Osteoblast (primary cell): ENCODE measurements at places on chromosomes 5 and 9. TPM values are rescaled to one million over a fixed set of nuclear protein-coding genes. Genes with fewer than 3 reads are reported as not detected.
A peak's percentile ranks its signal among the peaks of the same experiment; 100 is the strongest.

DNA sequence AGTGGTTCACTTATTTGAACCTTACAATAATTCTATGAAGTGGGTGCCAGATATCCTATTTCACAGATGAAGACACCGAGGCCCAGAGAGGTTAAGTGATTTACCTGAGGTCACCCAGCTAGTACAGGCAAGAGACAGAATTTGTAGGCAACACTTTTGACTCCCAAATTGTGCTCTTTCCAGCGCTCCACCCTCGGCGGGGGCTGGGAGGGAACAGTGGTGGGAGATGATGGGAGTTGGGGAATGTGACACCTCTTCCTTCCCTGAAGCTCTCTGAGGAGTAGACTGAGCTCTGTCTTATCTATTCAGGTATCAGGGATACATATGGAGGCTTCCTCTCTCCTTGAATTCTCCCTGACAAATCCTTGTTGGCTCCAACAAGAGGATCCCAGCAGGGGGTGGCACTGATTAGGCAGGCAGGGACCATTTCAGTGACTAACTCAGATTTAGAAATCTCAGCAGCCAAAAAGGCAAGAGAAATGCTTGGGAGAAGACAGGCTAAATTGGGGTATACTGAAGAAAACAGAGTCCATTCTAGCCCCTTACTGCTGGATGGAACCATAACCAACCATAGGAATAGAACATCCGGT lies 95.8 kb upstream of the PANK3 start:
- DNase-seq, result no peak
- H3K36me3 ChIP-seq, result no peaks in the 10 kb centered on the region
- no peak overlapping the region for H3K27ac ChIP-seq
- H3K4me1 ChIP-seq, result no peaks in the 10 kb centered on the region

DNA sequence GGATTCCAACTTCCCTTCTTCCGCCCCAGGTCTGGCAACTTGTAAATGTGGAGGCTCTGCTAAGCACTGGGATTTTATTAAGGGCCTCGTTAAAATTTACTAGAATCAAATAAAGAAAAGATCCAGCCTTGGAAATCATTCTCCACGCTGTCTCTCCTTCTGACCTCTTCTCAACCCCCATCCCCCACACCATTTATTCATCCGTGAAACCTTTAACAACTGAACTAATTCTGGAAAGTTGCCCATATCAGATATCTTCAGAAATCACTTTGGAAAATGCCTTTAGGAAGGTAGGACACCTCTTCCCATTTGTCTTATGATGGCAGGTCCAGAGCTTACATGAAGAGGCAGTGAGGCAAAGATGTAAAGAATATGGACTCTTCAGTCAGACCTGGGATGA lies 288.5 kb downstream of the SLIT3 start:
- no peak overlapping the region for H3K4me3 ChIP-seq
- DNase-seq, result no peak
- H3K27ac ChIP-seq, result no peak overlapping the region
- H3K27me3 ChIP-seq, result no peaks in the 10 kb centered on the region
- H3K36me3 ChIP-seq, result no peaks in the 10 kb centered on the region

- no peaks in the 10 kb centered on the region for H3K36me3 ChIP-seq
- H3K4me1 ChIP-seq, result peaks cover 17% of the 10 kb centered on the region
Measured at GRCh38 chr9:136881691-136882108, 4.6 kb upstream of the TRAF2 start.

DNA sequence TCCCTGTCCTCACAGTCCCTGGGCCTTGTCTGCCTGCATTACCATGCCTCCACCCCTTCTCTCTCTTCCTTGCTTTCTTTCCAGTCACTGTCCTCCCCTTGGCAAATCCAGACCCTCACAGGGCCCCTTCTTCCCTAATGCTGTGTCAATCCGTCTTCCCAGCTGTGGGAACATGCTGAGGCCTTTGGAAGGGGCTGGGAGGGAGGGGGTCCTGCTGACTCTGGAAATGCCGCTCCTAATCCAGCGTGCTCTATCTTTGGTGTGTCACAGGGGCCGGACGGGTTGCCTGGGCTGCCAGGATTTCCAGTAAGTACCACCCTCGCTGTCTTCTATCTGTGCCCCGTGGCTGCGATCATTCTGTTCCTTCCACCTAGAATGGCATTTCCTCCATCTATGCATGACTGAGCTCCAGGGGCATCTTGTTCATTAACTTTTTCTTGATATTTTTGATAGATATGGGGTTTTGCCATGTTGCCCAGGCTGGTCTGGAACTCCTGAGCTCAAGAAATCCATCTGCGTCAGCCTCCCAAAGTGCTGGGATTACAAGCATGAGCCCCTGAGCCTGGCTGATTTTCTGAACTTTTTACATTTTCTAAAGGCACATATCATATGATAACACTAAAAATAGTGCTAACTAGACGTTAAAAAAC lies 64.5 kb upstream of the TGFBR1 start:
- H3K27me3 ChIP-seq, result no peaks in the 10 kb centered on the region
- DNase-seq, result no peak
- H3K36me3 ChIP-seq, result no peaks in the 10 kb centered on the region

DNA sequence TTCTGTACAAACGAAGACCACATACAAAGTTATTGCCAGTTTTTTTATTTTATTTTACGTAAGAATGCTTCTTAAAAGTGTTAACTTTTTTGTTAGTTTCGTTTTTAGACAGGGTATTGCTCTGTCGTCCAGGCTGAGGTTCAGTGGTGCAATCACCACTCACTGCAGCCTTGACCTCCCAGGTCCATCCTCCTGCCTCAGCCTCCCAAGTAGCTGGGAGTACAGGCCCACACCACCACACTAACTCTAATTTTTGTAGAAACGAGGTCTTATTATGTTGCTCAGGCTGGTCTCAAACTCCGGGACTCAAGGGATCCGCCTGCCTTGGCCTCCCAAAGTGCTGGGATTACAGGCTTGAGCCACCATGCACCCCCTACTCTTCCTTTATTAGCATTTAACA lies 2.3 kb upstream of the DNAJA1 start:
- peaks cover 29% of the 10 kb centered on the region for H3K4me1 ChIP-seq
- H3K36me3 ChIP-seq, result peaks cover 14% of the 10 kb centered on the region
- no peaks in the 10 kb centered on the region for H3K27me3 ChIP-seq
- peak overlapping the region; percentile 48 for H3K27ac ChIP-seq
- peak overlapping the region; percentile 36 for H3K4me3 ChIP-seq

GRCh38 chr5:105638437-105638836 lies 2032.3 kb downstream of the EFNA5 start:
- H3K4me3 ChIP-seq, result no peak overlapping the region
- DNase-seq, result peak; percentile 3

- no peaks in the 10 kb centered on the region for H3K4me1 ChIP-seq
- no peak overlapping the region for H3K27ac ChIP-seq
- no peaks in the 10 kb centered on the region for H3K36me3 ChIP-seq
- H3K27me3 ChIP-seq, result no peaks in the 10 kb centered on the region
Measured at GRCh38 chr5:111299067-111299481, 74.9 kb downstream of the CAMK4 start.

The MYORG gene
- total RNA-seq, result 0.36 and 0.88 TPM in 2 replicates

The SV2C gene
- not detected in 2 replicates for total RNA-seq
